ENCODE measurements at places on chromosomes 16 and 17.
A peak's percentile ranks its signal among the peaks of the same experiment; 100 is the strongest.

- DNase-seq = no peak
Observed at GRCh38 chr17:73799781-73800627, 155.8 kb upstream of the SDK2 start.

DNA sequence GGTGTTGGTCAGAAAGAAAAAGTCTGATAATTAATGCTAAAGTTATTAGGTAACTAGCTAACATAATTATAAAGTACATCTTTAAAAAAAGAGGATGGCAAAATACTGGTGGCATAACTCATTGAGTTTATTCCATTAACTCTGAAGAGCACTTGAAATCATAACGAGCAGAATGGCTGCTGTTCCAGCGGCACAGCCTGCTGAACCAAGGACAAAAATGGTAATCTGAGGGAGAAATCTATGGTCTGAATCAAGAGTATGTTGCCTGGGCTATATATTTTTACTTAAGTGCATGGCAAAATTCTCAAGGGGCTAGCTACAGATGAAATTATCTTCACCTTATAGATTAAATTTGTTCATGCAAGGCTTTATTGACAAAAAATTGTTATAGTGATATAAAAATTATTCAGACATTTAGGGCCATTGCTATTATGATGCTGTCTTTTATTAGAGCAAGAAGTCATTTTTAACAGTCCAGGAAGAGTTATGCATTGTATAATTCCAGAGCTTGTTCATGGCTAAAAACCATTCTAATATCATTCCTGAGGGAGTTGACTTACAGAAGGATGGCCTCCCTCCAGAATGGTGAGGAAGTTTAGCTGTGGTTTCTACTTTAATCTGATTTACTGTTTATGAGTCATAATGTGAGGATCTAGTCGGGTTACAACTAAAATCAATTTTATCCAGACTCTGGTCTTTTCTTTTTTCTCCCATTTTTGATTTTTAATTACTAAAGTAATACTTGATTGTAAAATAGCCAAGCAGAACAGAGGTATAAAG, 41.4 kb upstream of the ANKFN1 start:
- DNase-seq = no peak

GRCh38 chr17:69851736-69852135, 223.3 kb upstream of the KCNJ16 start:
- no peak for DNase-seq

DNA sequence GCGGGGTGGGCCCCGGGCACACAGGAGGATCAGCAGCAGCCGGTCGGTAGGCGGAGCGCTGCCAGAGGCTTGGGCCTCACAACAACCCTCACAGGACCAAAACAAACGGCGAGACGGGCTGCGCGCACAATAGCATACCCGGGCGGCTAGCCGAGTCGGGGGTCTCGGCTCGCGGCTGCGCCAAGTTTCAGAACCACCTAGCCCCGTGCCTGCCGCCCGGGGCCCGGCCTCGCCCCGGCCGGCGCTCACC, 732 bp downstream of the ULK2 start:
- DNase-seq = no peak

DNA sequence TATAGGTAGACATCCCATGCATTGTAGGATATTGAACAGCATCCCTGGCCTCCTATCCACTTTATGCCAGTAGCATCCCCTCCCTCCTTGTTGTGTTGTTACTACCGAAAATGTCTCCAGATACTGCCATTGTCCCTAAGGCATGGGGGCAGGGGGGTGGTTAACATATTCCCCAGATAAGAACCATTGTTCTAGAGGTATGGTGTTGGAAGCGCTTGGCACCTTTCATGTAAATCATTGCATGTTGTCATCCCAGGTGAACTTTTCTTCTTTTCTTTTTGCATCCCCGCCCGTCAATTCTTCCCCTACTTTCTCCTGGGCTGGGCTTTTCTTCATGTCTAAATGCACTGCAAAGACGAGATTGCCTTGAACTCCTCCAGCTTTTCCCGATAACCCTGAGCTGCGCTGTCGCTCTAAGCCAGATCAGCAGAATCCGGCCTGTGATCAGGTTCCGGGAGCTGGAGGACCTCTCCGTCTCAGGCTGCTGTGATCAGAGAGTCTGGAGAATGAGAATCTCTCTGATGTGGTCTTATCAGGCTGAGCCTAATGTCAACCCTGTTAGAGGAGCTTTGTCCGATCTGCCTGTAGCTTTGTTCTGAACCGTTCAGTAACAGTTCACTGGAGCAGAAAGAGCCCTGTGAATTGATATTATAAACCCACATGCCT, 76.2 kb downstream of the RBFOX1 start:
- DNase-seq = no peak

DNA sequence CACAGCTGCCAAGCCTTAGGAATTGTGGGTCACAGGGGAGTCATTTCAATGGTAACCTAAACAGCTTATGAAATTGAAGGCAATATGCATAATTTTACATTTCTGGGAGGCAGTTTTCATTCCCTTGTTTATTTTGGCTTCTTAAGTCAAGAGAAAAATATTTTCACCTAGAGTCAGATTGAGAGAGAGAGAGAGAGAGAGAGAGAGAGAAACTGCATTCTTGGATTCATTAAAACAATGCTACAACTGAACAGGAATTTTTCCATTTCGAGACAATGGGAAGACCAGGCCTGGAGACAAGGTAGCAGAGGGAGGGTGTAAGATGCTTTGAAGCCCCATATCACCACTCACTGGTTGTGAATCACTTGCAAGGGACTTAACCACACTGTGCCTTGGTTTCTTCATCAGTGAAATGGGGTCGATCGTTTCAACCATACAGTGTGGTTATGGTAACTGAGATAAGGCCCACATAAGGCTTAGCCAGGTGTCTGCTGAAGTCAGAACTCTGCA, 224.7 kb upstream of the IRX3 start:
- no peak for DNase-seq

DNA sequence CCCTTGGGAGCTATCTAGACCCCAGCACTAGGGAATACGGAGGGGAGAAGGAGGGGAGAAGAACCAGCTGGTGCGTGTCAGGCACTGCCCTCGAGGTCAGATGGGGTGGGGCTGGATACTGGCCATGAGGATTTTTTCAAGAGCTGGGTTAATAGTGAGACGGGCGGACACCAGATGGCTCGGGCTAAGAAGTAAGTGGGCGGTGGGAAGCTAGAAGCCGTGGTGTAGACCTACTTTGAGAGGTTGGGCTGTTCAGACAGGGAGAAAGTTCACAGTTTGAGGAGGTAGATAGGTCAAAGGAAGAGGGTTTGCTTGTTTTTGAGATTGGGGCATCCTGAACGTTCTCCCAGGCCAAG, 303.8 kb downstream of the SEC14L1 start:
- peak; percentile 29 for DNase-seq

DNA sequence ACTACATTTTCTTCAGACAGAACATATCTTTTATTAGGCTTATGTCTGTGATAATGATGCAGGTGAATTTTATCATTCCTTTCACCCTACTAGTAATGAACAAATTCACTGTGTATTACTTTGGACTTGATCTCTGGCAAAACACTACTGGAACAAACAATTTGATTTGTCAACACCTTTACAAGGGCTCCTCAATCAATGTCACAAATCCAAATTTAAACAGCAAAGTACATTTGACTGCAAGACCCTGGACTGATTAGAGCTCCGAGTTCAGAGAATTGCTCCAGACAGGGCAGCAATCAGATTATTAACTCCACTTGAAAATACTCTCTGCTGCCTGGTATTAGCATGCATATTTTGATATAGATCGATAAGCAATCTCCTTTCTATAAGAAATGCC, 547.6 kb upstream of the SALL1 start:
- DNase-seq = no peak

GRCh38 chr16:15958703-15959348, 9.4 kb downstream of the ABCC1 start:
- DNase-seq = no peak

- DNase-seq = no peak
Observed at GRCh38 chr17:8441690-8442089, 6.0 kb downstream of the NDEL1 start.

DNA sequence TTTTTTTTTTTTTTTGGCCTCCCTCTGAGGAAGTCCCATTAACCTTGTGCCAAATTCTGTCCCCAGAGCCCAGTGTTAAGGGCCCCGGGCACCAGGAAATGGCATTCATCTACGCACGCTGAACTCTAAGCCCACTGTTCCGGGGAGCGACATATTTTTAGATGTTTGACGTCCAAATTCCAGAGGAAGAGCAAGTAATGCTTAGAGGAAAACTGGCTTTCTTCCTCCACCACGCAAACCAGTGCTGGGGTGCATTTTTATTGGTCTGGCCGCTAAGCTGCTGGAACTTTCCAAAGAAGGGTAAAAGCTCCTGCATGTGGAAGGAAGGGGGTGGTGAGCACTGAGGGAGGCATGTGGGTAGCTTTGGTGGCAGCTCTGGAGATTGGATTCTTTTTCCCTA, 8.3 kb downstream of the WFDC1 start:
- no peak for DNase-seq

DNA sequence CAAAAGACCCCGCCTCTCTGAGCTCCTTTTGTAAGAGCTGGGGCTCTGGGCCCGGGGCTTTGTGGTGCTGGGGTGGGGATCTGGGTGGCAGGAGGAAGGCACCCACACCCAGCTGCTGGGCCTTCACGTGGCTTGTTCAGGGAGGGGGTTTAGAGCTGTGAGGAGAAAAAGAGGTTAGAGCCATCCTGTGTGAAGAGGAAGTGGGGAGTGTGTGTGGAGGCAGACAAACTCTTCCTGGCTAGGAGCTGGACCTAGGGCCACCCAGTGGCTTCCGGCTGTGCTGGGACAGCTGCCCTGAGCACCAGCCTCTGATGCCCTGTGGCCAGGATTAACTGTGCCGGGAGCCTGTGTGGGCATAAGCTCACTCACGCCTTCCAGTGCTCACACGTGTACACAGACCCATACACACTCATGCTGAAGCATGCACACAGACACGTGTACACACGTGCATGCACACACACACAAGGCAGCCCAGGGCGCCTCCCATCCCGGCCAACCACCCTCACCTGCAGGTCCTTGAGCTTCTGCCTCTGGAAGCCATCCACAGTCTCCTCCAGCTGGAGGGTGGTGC, 7.4 kb downstream of the CIBAR2 start:
- DNase-seq = peak; percentile 61

- DNase-seq = no peak
Observed at GRCh38 chr17:58109197-58109596, 26.0 kb downstream of the DYNLL2 start.
